ENCODE measurements at places on chromosomes 3 and 15.
A peak's percentile ranks its signal among the peaks of the same experiment; 100 is the strongest.

DNA sequence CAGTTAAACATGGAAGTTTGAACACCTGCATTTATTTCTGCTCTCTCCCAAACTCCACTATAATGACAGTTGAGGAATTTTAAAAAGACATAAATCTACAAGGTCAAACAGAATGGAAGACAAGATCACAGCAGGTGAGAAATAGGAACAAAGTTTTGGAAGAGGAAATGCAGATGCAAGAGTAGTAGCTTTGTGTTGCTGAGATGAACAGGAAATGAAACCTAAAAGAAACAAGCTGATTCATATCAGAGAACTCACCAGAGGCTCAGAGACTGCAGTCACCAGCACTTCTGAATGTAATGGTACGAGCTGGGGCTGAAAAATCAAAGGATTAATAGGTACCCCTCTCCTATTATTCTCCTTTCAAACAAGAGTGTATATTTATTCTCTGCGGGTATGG, 459.9 kb downstream of the RAP2B start:
- no peak for DNase-seq

DNA sequence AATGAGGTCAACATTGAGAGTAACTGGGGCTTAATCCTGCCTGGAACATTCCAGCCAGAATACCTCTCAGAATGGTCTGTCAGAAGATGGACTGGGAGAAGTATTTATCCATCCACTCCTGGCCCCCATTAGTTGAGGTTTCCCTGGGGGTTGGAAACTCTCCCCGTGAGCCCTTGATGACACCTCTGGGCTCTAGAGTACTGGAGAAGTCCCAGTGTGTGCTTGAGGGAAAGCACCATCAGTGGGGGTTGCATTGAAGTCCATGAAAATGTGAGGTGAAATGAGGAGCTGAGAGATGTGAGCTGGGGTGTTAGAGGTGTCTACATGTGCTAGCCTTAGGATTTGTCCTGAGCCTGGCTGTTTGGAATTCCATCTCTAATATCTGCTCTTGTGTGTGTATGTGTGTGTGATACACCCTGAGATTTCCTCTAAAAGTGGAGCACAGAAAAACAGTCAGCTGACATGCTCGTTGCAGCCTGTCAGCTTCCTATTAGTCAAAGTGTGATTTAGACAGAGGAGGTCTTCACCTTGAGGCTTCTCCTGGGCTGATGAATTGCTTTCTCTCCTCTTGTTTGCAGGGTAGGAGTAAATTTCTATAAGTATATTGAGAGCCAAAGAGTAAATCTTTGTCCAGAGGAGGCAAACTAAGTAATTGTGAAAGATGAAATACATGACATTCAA, 67.6 kb downstream of the NR1D2 start:
- no peak for DNase-seq

DNA sequence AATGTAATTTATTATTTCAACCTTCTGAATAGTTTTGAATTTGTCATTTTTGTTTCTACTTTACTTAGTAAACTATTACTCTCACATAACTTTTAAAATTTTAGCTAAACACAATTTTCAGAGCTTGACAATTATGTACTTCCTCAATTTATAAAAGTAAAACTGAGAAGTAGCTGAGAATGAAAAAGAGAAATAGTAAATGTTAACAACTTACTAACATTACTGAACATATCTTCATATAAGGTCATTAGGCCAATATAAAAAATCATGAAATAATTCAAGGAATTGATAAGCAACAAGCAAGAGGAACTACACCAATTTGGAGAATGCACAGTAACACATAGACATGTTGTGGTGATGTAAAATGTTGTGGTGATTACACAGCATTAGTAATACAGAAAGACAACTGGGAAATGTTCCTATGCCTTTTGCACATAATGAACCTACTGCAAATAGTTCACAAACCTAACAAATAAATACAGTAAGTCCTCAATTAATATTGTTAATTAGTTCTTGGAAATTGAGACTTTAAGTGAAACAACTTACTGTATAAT, 137.9 kb downstream of the CBLB start:
- no peak for DNase-seq

GRCh38 chr3:124809039-124809438, 78.1 kb downstream of the ITGB5 start:
- DNase-seq, result no peak

- DNase-seq, result no peak
Observed at GRCh38 chr15:34606545-34606944, 23.1 kb upstream of the GOLGA8B start.

GRCh38 chr3:53994986-53995603, 103.4 kb upstream of the SELENOK start:
- DNase-seq, result no peak

DNA sequence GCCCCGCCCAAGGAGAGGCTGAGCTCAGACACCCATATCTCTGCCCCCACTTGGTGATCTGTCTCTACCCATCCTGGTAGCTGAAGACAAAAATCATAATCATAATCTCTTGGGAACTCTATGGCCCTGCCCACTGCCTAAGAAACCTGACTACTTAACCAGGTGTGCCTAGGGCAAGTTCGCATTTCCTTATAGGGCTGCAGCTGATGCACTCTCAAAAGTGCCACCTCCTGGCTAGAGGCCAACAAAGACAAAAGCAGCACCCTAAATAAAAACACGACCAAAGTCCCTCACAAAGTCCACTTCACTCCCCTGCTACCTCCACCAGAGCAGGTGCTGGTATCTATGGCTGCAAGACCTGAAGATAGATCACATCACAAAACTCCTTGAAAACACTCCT, 250.4 kb upstream of the SLITRK3 start:
- DNase-seq, result no peak

GRCh38 chr3:77825001-77825827, 785.3 kb downstream of the ROBO2 start:
- no peak for DNase-seq

DNA sequence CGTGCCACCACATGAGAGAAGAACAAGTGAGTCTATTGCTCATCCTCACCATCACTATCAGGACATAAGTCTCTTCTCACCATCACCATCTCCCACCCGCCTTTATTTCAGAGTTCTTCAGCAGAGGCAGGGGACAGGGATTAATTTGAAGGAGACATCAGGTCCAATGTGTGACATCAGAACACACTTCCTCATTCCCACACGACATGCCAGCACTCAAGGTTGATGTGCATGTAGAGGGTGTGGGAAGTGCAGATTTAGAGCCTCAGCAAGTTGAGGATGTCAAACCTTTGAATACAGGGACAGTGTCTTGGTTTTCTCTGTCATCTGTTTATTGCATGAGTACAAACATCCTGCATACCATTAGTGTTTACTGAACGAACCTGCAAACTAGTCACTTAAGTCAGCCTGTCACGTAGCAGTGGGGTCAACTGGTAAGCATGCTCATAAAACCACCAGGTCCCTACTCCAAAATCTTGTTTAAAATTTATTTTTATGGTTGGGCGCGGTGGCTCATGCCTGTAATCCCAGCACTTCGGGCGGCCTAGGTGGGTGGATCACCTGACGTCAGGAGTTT, 104.4 kb downstream of the MYLK start:
- DNase-seq, result no peak

- no peak for DNase-seq
Observed at GRCh38 chr15:98937413-98938104, 70.0 kb downstream of the PGPEP1L start.

DNA sequence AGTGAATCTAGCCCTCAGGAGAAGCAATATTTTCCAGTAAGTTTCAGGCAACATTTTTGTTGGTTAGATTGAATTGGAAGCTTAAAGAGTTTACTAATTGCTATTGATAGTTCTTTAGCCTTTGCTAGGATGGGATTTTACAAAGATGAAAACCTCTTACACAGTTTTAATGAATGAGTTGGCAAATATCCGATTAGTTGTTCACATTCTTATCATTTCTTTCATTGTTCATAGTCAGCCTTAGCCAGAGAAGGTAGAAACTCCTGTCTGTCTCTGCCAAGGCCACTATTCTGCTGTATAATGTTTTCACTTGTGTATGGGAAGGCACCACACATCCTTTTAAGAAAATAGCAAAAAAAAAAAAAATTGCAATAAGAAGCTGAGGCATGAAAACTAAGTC, 222.0 kb upstream of the MANF start:
- DNase-seq, result no peak

DNA sequence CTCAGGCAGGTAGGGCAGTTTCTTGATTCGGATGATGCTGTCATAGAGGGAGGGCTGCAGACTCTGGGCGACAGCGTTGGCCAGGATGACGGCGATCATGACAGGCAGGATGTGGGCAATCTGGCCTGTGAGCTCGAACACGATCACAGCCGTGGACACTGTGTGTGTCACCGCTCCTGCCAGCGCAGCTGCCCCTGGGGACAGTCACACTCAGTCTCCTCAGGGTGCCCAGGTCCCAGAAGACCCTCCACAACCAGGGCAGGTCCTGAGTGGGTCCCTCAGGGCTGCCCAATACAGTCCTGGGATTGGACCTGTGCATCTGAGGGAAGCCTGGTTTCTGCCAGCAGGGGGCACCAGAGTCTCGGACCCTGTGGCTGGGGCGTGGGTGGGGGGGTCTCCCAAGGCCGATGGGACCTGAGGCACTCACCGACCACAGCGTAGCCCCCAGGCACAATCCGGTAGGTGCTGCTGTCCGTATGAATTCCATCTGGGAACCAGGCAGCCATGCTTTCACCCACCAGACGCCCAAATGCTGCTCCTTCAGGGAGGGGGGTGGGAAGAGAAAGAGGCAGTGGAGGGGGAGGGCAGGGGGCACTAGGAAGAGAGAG, 7.2 kb downstream of the CLCN2 start:
- DNase-seq, result peak; percentile 42

DNA sequence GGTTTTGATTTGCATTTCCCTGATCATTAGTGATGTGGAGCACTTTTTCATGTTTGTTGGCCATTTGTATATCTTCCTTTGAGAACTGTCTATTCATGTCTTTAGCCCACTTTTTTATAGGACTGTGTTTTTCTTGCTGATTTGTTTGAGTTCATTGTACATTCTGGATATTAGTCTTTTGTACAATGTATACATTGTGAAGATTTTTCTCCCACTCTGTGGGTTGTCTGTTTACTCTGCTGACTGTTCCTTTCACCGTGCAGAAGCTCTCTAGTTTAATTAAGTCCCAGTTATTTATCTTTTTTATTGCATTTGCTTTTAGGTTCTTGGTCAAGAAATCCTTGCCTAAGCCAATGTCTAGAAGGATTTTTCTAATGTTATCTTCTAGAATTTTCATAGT, 91.1 kb upstream of the ATP11B start:
- no peak for DNase-seq

DNA sequence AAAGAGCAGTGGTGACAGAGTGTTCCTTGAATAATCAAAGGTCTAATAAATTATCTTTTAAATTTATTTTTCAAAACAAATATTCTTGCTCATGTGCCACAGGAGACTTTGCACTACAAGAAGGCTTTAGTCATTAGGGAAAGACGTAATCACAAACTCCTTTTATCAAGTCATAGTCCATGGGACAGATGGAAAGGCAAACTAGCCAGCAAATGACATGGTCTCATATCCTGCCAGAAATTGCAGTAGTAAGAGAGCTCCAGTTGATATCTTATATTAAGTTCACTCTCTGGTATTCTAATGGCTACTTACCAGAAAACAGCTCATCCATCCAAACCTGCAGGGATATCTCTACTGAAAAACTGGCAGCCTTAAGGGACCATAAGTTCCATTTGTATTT, 225.0 kb upstream of the TP63 start:
- no peak for DNase-seq

GRCh38 chr3:76063019-76063418, 277.7 kb upstream of the ZNF717 start:
- DNase-seq, result no peak

DNA sequence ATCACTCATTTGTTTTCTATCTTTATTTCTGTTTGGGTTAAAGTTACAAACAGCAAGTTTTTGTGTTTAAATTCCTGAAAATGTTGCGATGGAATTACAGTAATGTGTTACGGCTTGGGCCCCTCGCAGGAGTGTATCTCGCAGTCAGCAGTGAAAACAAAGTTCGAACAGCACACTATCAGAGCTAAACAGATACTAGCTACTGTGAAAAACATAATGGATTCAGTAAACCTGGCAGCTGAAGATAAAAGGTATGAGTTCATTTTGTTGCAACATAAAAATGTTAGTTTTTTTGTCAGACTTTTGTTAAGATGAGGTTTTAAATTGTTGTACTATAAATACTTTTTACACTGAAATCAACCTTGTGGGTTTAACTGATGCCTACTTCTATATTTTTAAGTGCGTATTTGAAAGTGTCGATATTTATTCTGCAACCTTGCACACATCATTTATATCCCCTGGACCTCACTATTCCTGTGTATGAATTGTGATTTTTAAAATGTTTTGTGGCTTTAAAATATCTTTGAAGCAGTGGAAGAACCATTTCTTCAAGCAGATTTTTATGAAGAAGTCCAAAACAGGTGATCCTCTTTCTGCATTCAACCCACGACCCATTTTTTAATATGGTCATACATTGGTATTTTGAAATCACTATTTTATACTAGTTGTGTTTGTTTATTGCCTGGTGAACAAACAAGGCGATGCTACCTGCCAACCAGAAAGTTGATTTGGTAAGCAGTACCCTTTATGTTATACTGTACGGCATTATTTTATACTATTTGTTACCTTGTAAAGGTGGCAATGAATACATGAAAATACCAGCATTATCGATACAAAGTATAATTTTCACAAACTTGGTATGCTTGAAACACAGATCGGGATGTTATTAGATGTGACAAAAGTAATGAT, 27.8 kb downstream of the MFN1 start:
- no peak for DNase-seq

DNA sequence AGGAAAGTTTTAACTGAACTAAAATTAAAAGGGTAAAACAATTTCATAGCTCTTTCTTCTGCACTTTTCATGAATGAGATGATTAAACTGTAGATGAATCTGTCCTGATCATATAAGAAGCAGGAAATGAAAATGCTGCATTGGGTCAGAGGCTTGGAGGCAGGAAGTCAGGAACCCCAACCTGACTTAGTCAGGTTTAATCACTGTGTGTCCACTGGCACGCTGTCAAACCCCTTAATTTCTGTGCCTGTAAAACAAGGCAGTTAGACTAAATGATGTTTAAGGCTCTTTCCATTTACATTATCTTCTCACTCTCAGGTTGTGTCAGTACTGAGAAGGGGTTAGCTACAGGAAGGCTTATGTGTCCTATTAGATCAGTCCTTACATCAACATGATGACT, 193.3 kb upstream of the TTC14 start:
- no peak for DNase-seq

DNA sequence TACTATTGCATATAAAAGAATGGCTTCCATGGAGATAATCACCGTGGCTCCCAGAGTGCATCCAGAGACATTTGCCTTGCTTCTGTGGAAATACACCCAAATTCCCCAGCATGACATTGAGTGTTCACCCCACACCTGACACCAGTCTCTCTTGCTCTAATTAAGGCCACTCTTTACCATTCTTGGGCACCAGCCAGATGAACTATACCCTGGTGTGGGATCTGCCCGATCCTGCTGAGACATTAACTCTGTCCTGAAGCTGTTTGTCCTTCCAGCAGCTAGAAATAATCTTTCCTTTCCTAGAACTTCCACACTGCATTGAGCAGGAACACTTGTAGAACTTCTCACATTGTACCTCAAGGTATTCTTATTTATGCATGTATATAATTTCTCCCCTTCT, 105.2 kb downstream of the LPP start:
- DNase-seq, result no peak

- DNase-seq, result no peak
Observed at GRCh38 chr15:52440414-52440813, 88.3 kb downstream of the MYO5A start.

- DNase-seq, result no peak
Observed at GRCh38 chr3:13159890-13160289, 86.7 kb upstream of the IQSEC1 start.

All from stimulated activated CD8-positive, alpha-beta memory T cell treated with anti-CD3 and anti-CD28 coated beads, Interleukin-7, amount 100 ng/mL, for 1 hour (primary cell).